HepG2 (cell line): ENCODE measurements at places on chromosomes 7 and 10. TPM values are rescaled to one million over a fixed set of nuclear protein-coding genes. Genes with fewer than 3 reads are reported as not detected.

GRCh38 chr7:102287111-102287980 lies 678 bp downstream of the SH2B2 start:
- H3K27ac ChIP-seq = no peak overlapping the region
- no peak for DNase-seq
- H3K36me3 ChIP-seq = no peaks in the 10 kb centered on the region
- H3K4me1 ChIP-seq = peaks cover 33% of the 10 kb centered on the region
- peak overlapping the region; percentile 78 for H3K4me3 ChIP-seq
- peaks cover 2% of the 10 kb centered on the region; the same call in 1 of the 2 replicates for H3K27me3 ChIP-seq

DNA sequence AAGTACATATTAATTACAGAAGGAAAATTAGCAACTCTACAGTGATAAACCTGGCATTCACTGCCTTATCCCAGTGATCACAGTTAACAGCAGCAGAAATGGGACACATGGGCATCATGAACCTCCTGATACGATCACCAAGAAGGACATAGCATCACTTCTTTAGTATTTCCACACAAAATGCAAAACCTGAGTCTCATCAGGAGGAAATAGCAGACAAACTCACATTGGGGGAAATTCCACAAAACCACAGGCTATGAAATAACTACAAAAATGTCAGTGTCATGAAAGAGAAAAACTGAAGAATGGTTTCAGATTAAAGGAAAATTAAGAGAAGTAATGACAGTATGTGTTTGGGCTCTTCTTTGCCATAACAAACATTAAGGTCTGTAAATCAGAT lies 12.0 kb upstream of the PURB start:
- no peak for DNase-seq
- no peaks in the 10 kb centered on the region for H3K27me3 ChIP-seq
- no peaks in the 10 kb centered on the region for H3K36me3 ChIP-seq
- H3K27ac ChIP-seq = no peak overlapping the region
- H3K4me1 ChIP-seq = peaks cover 24% of the 10 kb centered on the region

- H3K4me1 ChIP-seq = peaks cover 9% of the 10 kb centered on the region
- H3K36me3 ChIP-seq = no peaks in the 10 kb centered on the region
- no peak overlapping the region for H3K27ac ChIP-seq
- no peaks in the 10 kb centered on the region for H3K27me3 ChIP-seq
These were observed 13.7 kb upstream of the CNNM2 start for GRCh38 chr10:102904346-102904745.

- DNase-seq = peak; percentile 39
- H3K4me3 ChIP-seq = no peak overlapping the region
- H3K4me1 ChIP-seq = no peaks in the 10 kb centered on the region
- no peak overlapping the region for H3K27ac ChIP-seq
- no peaks in the 10 kb centered on the region for H3K27me3 ChIP-seq
These were observed 186.7 kb upstream of the HGF start for GRCh38 chr7:81956520-81956919.

- H3K4me3 ChIP-seq = no peak overlapping the region
- no peak for DNase-seq
- H3K27me3 ChIP-seq = peaks cover 12% of the 10 kb centered on the region; the same call in 1 of the 3 replicates
These were observed 96.0 kb upstream of the IKZF1 start for GRCh38 chr7:50208378-50208982.

GRCh38 chr10:89887406-89887805 lies 186.0 kb downstream of the KIF20B start:
- no peak overlapping the region for H3K4me3 ChIP-seq
- 0 out of 2 replicates have a peak, but pooled peaks cover 6% of the 10 kb centered on the region for H3K4me1 ChIP-seq
- no peaks in the 10 kb centered on the region for H3K27me3 ChIP-seq

Gene SEMA3D
- total RNA-seq = 0.07 TPM in 1 of 2 replicates, not detected in the other

DNA sequence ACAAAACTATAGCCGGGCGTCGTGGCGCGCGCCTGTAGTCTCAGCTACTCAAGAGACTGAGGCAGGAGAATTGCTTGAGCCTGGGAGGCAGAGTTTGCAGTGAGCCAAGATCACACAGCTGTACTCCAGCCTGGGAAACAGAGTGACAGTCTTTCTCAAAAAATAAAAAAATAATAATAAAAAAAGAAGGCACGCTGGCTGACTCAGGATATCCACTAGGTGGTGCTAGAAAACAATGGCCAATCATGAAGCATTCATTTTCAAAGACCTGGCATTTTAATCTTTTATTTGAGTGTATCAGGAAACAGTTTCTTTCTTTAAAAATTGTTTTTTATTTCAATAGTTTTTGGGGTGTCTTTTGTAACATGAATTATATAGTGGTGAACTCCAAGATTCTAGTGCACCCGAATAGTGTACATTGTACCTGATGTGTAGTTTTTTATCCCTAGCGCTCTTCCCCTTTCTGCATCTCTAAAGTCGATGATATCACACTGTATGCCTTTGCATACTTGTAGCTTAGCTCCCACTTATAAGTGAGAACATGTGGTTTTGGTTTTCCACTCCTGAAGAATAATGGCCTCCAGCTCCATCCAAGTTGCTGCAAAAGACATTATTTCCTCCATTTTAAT lies 88.6 kb downstream of the LYZL1 start:
- no peak for DNase-seq
- peaks cover 36% of the 10 kb centered on the region for H3K4me1 ChIP-seq
- H3K4me3 ChIP-seq = no peak overlapping the region
- H3K36me3 ChIP-seq = no peaks in the 10 kb centered on the region
- no peaks in the 10 kb centered on the region; the same call in 1 of the 2 replicates for H3K27me3 ChIP-seq

Gene NPFFR1
- under 0.01 TPM in 1 of 2 replicates, not detected in the other for total RNA-seq

Gene TFR2
- total RNA-seq = 12.5 and 36.9 TPM in 2 replicates

Gene NODAL
- 0.24 TPM in 1 of 2 replicates, not detected in the other for total RNA-seq

- H3K4me3 ChIP-seq = no peak within 1 kb of the TSS
- no peak for DNase-seq
- no peaks in the 10 kb centered on the region for H3K4me1 ChIP-seq
- no peak within 1 kb of the TSS for H3K27ac ChIP-seq
These were observed at the start of gene ADCYAP1R1 for GRCh38 chr7:31051598-31052486. Gene ADCYAP1R1, plus strand, starts transcription at chr7:31052308. Its CDS starts 10,957 bp downstream, at chr7:31063265.

Gene SPDYE16
- 0.08 and 0.11 TPM in 2 replicates for total RNA-seq

DNA sequence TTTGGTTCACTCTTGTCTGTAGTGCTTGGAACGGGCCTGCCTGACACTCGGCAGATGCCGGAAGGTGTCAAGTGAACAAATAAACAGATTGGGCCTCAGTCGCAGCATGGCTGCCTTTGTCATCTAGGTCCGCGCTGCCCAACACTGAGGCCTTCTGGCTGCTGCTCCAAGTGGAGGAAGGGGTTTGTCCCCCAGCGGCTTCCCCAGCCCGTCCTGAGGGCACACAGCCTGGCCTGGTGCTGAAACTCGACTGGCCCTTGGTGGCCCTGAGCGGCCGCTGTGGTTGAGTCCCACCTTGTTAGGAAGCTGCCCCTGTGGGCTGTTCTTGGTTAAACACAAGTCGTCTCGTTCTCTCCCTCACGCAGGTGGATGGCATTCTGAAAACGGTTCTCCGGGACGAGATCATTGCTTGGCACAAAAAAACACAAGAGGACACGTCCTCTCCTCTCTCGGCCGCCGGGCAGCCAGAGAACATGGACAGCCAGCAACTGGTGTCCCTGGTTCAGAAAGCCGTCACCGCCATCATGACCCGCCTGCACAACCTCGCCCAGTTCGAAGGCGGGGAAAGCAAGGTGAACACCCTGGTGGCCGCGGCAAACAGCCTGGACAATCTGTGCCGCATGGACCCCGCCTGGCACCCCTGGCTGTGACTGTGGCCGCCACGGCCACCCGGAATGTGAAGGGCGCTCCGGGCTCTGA lies 132.1 kb downstream of the SMURF1 start:
- H3K27ac ChIP-seq = no peak overlapping the region
- DNase-seq = no peak
- H3K4me3 ChIP-seq = no peak overlapping the region
- H3K36me3 ChIP-seq = peaks cover 67% of the 10 kb centered on the region; the same call in 2 of the 3 replicates

- no peak overlapping the region for H3K4me3 ChIP-seq
- H3K27me3 ChIP-seq = no peaks in the 10 kb centered on the region
- no peak for DNase-seq
These were observed 133.1 kb downstream of the TFPI2 start for GRCh38 chr7:93757426-93757825.

- no peak overlapping the region for H3K27ac ChIP-seq
- H3K36me3 ChIP-seq = no peaks in the 10 kb centered on the region
- H3K4me3 ChIP-seq = no peak overlapping the region
- H3K27me3 ChIP-seq = no peaks in the 10 kb centered on the region
- no peak for DNase-seq
These were observed 10.5 kb downstream of the UBTD1 start for GRCh38 chr10:97509120-97509680.

Gene LIPN
- total RNA-seq = not detected in 2 replicates

- no peak overlapping the region for H3K4me3 ChIP-seq
- H3K27ac ChIP-seq = no peak overlapping the region
- peaks cover 8% of the 10 kb centered on the region for H3K36me3 ChIP-seq
- H3K27me3 ChIP-seq = no peaks in the 10 kb centered on the region
- H3K4me1 ChIP-seq = peaks cover 73% of the 10 kb centered on the region
These were observed 40.6 kb downstream of the SH3PXD2A start for GRCh38 chr10:103814626-103815370.

GRCh38 chr10:124131172-124131571 lies 37.8 kb upstream of the CHST15 start:
- peaks cover 39% of the 10 kb centered on the region for H3K4me1 ChIP-seq
- no peaks in the 10 kb centered on the region for H3K36me3 ChIP-seq
- no peak overlapping the region for H3K27ac ChIP-seq
- H3K27me3 ChIP-seq = peaks cover 18% of the 10 kb centered on the region; the same call in 1 of the 2 replicates
- H3K4me3 ChIP-seq = no peak overlapping the region
- no peak for DNase-seq

GRCh38 chr7:22127835-22128527 lies 182.3 kb upstream of the CDCA7L start:
- H3K27ac ChIP-seq = no peak overlapping the region
- H3K4me1 ChIP-seq = no peaks in the 10 kb centered on the region
- DNase-seq = no peak
- no peaks in the 10 kb centered on the region for H3K27me3 ChIP-seq
- H3K36me3 ChIP-seq = peaks cover 16% of the 10 kb centered on the region

Gene MMD2
- not detected in 2 replicates for total RNA-seq

Gene PIP
- total RNA-seq = not detected in 2 replicates

GRCh38 chr7:120373174-120373573 lies 100.2 kb downstream of the KCND2 start:
- no peak for DNase-seq
- no peaks in the 10 kb centered on the region for H3K36me3 ChIP-seq
- H3K27me3 ChIP-seq = no peaks in the 10 kb centered on the region
- H3K4me1 ChIP-seq = no peaks in the 10 kb centered on the region
